ENCODE measurements at places on chromosomes 3 and 15.

DNA sequence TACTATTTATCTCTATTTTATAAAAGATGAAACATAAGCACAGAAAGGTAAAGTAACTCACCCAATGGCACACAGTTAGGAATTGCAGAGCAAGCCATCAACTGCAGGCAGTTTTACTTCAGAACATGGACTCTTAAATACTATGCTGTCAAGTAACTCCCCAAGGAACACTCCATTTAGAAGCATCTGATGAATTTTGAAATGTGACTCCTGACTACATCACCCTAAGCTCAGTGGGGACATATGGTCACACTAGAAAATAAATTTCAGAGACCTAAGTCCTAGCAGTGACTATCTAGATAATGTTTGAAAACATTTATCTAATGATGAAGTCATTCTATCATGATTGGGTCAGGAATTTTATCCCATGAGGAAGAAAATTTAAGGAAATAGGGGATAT lies 272.8 kb upstream of the ARRDC4 start:
- DNase-seq = no peak

DNA sequence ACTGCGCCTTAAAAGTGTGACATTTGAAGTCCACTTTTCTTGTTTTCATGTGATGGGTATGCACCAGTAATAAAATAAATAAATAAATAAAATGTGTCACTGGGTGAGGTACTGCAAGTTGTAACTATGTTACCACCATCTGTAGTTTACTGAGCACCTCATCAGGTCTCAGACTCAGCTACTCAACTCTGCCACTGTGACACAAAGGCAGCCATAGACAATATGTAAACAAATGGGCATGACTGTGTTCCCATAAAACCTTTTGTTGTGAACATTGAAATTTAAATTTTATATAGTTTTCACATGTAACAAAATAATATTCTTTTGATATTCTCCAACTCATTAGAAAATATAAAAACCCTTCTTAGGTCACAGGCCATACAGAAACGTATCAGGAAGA lies 120.1 kb downstream of the DNAJB8 start:
- no peak for DNase-seq

DNA sequence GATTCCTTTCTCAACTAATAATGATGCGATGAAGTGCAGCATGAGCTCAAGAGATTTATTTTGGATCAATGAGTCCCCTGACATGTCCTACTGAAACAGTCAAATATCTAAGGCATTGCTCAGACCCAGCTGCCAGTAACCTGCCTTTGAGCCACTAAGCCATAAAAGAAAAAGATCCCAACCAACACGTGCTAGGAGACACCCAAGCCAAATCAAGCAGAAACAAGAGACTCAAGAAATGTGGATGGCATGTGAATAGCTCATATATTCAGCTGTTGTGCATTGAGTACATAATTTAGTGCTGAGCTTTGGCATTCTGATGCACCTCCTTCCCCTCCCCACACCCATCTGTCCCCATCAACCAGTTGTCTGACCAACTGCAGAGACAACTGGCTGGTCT lies 29.2 kb downstream of the GJD2 start:
- DNase-seq = no peak

GRCh38 chr3:3082234-3082924 lies 27.8 kb downstream of the IL5RA start:
- DNase-seq = no peak

DNA sequence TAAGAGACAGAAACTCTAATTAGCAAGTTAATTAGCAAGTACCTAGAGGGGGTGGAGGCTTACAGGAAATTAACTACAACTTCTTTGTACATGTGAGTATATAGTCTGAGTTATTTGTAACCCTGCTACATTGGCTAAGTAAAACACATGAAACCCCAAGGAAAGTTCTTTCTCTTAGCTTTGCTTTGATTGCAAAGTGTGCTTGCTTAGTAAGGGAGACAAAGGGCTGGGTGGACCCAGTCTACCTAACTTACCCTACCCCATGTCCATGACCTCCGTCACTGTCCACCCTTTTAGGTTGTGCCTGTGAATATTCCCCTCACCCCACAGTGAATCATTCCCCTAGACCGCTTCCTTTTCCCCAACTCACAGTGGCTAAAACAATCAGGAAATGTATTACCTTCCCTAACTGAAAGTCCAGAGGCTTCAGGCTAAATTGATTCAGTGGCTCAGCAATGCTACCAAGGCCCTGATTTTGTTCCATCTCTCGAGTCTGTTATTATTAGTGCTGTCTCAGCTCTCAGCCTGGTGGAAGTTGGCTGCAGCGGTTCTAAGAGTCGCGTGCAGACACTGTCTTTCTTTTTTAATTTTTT lies 31.1 kb upstream of the RYR3 start:
- DNase-seq = no peak

DNA sequence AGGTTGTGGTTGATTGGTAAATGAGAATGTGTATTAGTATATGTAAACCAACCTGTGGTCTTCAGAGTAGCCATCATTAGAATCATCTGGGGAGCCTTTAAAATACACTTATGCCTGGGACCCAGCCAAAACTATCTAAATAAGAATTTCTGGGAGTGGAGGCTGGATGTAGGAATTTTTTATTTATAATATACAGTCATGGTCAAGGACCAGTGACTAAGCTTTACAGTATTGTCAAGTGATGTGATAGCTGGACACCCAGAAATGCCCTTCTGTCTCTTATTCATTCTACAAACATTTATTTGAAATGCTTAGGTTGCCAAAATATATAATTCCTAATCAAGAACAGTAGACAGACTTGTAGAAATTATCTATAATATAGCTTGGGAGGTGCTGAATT lies 132.2 kb downstream of the MBNL1 start:
- no peak for DNase-seq

GRCh38 chr3:170714562-170715535 lies 129.0 kb upstream of the SLC7A14 start:
- no peak for DNase-seq

DNA sequence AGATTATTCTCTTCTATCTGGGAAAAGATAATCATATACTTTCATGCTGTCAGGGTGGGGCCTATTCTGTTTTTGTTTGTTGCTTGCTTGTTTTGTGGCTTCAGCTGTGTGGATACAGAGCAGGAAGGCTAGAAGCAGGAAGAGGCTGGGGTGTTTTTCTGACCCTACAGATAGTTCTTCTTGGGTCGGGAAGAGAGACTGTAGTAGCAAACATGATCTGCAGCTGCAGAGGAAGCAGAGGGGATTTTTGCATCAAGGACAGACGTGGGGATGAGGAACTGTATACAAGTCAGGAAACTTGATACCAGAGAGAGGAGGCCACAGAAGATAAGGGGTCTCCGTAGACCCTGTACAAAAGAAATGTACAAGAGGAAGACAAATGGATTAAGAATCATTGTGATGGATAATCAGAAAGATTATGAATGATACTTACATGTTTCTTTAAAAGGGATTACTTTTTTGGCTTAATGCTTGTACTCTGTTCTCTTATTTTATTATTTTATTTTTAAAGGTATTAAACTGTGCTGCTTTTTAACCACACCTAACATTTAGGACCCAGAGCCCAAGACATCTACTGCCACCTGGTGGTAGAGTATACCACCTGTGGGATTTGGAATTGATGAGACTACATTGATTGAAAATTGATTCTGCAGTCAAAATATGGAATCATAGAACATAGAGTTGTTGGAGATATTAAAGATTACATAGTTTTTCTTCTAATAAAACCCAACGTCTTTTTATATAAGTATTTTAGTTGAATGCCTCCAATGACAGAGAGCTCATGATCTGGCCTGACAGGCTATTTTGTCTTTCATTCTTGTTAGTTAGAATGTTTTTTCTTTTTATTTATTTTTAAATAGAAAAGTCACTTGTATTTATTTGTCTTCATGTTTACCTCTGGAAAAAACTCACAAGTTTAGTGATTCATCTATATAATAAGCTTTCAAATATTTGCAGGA lies 87.3 kb upstream of the ROPN1 start:
- DNase-seq = no peak

- DNase-seq = no peak
Measured at GRCh38 chr15:28021281-28022039, 77.7 kb downstream of the OCA2 start.

- DNase-seq = no peak
Measured at GRCh38 chr15:25465835-25466234, 27.0 kb upstream of the UBE3A start.

GRCh38 chr3:106008766-106009165 lies 140.0 kb upstream of the CBLB start:
- DNase-seq = no peak

- no peak for DNase-seq
Measured at GRCh38 chr3:158205324-158205723, 95.4 kb downstream of the RSRC1 start.

DNA sequence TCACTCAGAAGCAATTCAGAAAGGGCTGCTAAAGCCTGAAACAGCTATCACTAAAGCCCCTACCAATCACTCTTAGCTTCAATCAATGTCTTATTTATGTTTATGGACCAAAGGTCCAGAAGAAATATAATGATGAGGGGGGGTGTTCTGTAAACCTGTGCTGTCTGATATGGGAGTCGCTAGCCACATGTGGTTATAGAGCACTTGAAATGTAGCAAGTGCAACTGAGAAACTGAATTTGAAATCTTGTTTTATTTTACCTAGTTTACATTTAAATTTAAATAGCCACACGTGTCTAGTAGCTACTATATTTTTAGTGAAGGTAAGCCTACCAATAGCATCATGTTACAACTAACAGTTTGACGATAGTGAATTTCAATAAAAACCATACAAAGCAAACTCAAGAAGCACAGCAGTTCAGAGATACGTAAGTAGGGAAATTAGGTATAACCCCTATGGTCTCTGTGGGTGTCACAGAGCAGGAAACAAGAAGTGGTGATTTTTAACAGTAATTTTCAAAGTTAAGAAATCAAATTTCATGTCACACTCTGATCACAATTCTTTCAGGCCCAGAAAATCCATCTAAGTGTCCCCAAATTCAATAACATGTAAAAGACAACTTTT lies 3.6 kb downstream of the POU1F1 start:
- no peak for DNase-seq

DNA sequence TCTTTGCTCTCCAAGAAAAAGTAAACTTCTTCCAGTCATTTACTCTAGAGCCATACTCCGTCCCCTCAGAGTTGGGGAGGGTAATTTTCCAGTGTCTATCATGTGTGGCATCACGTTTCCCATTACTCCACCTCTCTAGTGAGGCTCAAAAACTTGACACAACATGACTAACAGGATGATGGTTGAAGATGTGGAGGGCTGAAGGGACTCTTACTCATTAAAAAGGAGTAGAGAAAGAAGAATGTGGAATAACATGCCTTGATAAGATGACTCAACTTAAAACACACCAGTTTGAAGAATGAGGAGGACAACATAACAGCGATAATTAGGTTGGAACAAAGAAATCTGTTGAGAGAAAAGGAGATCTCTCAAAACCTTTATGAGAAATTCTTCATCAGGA lies 894.3 kb downstream of the OTOL1 start:
- no peak for DNase-seq

GRCh38 chr3:107461721-107462120 lies 61.0 kb upstream of the BBX start:
- no peak for DNase-seq

DNA sequence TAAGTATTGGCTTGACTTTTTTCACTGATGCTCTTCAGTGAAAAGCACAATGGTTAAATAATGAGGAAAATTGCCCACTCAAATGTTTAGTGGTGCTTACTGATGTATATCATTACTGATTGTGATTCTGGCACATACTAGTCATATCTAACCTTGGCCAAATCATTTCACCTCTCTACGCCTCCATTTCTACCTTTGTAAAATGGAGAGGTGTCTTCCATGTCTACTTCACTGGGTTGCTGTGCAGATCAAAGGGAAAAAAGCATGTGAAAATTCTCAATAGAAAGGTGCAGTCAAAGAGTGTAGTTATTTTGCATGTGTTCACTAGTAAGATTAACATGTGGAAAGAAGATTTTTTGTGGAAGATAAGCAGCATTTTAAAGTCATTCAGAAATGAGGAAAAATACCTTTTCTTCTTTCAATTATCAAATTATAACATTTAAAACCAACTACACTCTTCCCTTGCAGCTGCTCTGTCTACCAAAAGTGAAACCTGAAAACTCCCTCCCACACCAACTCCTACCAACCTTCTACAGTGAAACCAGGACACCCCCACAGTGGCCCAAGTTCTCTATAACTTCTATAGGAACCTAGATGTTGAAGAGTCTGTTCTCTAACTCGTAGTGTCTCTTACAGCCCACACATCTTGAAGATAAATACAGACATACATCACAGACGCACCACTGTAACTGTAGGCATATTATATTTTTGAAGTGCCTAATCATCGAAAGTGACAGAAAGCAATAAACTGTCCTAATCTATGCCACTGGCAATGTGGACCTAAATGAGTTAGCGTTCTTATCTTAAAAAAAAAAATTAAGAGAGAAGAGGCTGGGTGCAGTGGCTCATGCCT lies 1.4 kb downstream of the CD200R1 start:
- peak; percentile 55 for DNase-seq

GRCh38 chr3:186059192-186059591 lies 49.7 kb downstream of the ETV5 start:
- DNase-seq = no peak

DNA sequence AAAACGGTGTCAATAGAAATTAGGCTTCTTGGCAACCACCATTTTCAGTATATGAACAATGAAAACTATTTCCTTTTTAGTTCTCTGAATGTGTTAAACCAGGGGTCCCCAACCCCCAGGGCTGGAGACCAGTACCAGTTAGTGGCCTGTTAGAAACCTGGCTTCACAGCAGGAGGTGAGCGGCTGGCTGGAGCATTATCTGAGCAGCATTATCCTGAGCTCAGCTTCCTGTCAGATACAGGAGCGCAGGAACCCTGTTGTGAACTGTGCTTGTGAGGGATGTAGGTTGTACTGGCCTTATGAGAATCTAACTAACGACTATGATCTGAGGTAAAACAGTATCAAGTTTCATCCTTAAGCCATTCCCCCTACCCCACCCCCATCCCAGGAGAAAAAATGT lies 328.7 kb downstream of the ZBBX start:
- no peak for DNase-seq

DNA sequence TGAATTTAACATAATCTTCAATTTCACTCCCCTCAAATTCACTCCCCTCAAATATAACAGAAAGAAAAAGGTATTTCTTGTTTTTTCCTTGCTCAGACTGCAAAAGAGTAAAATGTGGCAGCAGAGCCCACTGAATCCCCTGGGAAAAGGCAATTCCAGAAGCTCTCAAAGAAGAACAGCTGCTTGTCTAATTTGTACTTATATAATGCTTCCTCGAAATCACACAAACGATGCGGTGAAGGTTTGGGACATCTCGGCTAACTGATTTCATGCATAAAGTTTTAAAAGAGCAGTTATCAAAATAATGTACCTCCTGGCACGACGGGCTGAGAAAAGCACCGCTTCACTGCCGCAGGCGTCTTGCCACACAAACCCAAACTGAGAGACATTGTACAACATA lies 10.7 kb downstream of the BDH1 start:
- no peak for DNase-seq

GRCh38 chr3:106575029-106575428 lies 706.2 kb upstream of the CBLB start:
- DNase-seq = no peak

All from CD4-positive, alpha-beta T cell treated with Interleukin-6 for 4 hours (primary cell).